ENCODE measurements at places on chromosomes 11 and 22.

- DNase-seq, result no peak
Observed at GRCh38 chr11:65487467-65488272, 11.2 kb upstream of the MALAT1 start.

DNA sequence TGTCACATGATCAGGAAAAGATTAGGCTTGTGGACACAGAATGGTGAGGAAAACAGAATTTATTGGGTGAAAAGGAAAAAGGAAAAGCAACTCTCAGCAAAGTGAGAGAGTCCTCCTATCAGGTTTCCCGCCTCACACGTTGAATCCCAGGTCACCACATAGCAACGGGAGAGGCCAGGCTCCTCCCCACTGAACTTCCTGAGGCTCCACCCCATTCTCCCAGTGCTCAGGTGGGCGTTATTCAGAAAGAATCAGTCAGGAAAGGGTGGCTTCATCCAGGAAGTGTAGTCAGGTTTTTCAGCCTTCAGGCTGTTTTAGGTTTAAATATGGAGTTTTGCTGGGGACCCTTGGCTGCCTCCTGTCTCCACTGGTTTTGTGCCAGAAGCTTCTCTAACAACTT lies 66.9 kb downstream of the SPON1 start:
- DNase-seq, result no peak

- DNase-seq, result no peak
Observed at GRCh38 chr22:24146194-24146616, 35.1 kb upstream of the SUSD2 start.

DNA sequence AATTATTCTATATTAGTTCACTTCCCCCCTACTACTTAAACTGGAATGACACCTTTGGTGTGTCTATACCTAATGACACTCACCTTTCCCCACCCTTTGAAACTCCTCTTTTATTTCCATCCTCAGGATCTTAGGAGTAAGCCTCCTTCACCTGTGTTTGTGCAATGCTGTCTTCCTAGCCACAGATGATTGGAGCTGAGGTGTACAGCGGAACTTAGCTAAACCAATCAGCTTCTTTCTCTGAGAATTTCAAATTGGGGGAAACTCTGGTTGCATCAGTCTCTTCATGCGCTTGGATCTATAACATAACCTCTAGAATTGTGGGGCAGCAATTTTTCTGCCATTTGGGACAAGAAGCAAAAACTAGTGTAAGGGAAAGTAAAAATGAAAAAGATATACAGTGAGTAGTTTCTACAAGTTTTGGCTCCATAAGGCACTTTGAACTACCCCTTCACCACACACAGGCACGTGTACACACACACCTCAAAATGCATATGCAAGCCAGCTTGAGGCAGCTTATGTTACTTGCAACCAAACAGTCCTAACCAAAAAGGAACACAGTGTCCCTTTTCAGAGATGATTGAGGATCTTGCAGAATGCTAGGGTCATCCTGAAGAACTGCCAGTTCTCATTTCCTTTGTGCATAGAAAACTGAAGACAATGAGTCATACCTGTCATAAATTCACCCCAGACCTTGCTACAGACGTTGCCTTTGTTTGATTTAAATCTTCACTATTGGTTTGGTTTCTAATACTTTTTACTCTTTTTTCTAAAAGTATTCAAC lies 36.0 kb upstream of the LDLRAD3 start:
- DNase-seq, result no peak

DNA sequence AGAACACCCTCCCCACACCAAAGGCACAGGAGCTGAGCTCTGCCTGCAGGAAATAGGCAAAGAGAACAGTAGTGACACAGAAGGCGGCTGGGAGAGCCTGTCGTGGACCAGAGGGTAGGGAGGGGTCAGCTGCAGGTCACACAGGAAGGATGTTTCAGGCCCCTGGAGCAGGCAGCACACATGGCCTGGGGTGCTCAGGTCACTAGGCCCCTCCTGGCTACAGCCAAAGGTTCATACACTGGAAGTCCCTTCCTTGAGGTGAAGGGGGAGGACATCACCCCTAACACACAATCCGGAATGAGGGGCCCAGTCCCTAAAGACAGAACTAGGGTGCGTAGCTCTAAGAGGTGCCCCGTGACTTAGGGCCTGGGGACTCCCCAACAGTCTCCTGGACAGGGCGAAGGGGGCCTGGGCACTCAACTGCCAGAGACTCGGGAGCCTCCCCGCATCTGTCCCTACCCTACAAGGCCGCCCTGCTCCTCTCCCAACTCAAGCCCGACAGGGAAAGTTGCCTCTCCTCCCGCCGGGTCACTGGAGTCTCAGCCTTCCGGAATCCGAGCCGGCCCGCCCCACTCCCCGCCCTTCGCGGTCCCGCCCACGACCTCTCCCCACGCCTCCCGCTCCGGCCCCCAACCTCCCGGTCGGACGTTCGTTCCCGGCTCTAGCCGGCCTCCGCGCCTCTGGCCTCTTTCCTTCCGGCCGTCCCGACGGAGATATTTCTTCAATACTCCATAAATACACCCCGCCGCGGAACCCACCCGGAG lies at the start of gene CYB5R2:
Gene CYB5R2 (minus strand): TSS at position 541 of the 764 bp plus-strand sequence. CDS start 675 bp downstream, outside the sequence.
- DNase-seq, result no peak

DNA sequence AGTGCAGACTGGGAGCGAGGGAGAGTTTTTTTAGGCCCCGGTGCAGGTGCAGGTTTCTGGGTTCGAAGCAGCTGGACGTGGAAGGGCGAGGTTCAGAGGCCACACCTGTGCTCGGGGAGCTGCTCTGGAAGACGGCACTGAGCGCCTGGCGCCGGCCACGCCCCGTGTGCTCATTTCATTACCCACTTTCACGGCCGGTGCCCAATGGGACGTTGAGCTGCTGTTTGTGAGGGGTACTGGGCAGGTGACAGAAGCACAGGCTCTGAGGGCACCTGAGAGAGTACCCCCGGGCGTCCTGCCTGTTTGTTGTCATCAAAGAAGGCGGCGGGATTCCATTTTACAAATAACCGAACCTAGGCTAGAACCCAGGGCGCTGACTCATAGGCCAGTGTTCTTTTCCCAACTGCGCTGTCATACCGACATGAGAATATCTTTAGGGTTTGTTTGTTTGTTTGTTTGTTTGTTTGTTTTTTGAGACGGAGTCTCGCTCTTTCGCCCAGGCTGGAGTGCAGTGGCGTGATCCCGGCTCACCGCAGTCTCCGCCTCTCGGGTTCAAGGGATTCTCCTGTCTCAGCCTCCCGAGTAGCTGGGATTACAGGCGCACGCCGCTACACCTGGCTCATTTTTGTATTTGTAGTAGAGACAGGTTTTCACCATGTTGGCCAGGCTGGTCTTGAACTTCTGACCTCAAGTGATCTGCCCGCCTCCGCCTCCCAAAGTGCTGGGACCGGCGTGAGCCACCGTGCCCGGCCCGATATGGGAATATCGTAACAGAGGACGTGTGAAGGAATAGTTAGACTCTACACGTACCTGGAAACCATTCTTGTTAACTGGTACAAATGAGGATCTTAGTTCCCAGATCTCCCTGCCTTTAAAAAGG lies 16.6 kb upstream of the SPTBN2 start:
- DNase-seq, result peak; percentile 15

DNA sequence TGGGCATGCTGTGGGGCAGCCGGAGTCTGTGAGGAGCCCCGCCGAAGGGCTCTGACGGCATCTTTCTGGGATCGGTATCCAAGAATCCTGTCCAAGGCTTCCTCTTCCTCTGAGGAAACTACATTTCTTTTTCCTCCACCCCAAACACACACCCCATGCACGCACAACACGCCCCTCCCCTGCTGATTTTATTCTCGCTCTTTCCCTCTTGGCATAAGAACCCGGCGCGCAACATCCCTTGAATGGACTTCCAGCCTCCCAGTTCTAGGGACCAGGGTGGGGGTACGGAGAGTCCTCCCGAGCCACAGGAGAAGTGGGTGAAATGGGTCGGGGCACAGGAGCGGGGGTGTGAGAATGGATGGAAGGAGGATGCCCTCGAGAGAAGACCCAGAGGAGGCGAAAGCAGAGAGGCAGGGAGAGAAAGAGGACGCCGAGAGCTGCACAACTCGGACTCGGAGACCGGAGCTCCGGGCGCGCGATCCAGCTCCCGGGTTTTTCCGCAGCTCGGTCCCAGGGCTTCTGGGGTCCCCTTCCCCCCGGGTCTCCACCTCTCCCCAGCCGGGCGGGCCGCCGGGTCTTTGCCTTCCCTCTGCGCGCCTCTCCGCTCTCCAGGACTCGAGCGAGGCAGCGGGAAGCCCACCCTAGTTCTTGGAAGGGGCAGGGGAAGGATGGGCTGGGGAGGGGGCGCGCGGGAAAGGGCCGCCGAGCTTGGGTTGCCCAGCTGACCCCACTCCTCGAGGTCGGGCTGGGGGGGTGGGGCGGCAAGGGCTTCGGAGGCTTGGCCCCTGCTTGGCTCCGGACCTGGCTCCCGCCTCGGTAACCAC lies 1.5 kb upstream of the LARGE1 start:
- DNase-seq, result no peak

DNA sequence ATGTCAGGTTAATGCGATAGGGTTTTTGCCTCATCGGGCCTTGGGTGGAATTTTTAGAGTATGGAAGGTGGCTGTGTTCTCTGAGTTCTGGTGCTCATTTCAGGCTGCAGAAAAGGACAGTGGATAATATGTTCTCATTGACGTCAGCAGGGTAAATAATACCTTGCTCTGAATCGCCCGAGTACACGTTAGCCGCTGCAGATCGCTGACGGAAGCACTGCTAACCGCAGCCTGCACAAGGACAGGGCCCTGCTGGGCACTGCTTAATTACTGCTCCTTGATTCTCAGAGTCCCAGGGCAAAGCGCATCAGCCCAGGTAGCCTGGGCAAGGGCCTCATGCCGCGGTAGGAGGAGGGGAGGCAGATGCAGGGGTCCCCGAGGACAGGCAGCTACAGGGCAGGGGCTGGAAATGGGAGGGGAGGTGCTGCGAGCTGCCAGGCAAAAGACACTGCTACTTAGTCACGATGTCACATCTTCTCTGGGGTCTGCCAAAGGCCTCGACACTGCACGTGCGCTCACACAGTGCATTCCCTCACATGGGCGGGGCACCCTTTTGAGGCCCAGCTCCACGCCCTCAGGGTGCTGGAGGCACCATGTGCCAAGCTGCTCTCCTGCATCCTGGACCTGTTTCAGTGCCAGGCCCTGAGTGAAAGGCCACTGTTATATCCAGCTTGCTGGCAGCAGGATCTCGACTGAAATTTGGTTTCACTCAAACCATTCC lies 35.2 kb downstream of the PPP2R1B start:
- no peak for DNase-seq

- DNase-seq, result no peak
Observed at GRCh38 chr11:31069447-31070205, 299.9 kb downstream of the DCDC1 start.

GRCh38 chr11:122517403-122518379 lies 137.8 kb upstream of the UBASH3B start:
- DNase-seq, result no peak

DNA sequence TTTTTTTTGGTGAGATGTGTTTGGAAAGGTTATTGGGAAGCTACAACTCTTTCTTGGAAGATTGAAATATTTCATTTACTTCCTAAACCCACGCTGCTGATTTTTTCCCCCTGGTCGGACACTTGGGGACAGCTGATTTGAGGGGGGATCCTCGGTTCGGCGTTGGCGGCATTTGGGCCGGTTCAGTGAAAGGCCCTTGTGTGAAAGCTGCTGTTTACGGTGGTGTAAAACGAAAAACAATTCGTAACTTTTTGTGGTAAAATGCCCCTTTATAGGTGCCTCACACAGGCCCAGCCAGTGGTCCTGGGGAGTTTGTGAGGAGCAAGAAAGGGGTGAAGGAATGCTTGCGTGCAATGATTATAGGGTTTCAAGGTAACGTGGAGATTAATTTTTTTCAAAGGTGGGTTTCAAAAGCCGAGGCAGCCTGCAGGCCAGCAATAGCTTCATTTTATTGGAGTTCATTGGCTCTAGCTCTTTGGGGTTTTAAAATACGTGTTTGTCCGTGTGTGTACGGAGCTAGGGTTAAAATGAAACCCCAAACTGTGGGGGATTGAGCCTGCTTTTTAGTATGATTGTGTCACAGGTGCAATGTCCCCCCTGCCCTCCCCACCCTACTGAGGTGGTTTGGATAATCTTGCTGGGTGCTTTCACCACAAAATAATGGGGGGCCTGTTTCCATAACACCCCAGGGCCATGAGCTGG lies 77.2 kb upstream of the PPARA start:
- DNase-seq, result no peak

- no peak for DNase-seq
Observed at GRCh38 chr11:106011481-106011880, 10.6 kb downstream of the MSANTD4 start.

DNA sequence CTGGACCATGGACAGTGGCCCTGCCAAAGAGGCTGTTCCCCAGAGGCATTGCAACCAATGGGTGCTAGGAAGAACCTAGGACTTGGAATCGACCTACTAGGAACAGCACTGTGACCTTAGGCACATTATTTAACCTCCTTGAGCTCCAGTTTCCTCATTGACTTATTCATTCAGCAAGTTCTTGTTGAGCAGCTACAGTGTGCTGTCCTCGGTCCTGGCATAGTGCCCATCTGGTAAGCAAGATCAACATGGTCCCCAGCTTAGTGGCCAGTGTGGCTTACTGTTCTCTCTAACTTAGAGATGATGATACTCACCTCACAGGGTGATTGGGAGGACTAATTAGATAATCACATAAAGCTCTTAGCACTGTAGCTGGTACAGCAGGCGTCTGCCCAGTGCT lies 8.2 kb downstream of the ABCG4 start:
- DNase-seq, result no peak

DNA sequence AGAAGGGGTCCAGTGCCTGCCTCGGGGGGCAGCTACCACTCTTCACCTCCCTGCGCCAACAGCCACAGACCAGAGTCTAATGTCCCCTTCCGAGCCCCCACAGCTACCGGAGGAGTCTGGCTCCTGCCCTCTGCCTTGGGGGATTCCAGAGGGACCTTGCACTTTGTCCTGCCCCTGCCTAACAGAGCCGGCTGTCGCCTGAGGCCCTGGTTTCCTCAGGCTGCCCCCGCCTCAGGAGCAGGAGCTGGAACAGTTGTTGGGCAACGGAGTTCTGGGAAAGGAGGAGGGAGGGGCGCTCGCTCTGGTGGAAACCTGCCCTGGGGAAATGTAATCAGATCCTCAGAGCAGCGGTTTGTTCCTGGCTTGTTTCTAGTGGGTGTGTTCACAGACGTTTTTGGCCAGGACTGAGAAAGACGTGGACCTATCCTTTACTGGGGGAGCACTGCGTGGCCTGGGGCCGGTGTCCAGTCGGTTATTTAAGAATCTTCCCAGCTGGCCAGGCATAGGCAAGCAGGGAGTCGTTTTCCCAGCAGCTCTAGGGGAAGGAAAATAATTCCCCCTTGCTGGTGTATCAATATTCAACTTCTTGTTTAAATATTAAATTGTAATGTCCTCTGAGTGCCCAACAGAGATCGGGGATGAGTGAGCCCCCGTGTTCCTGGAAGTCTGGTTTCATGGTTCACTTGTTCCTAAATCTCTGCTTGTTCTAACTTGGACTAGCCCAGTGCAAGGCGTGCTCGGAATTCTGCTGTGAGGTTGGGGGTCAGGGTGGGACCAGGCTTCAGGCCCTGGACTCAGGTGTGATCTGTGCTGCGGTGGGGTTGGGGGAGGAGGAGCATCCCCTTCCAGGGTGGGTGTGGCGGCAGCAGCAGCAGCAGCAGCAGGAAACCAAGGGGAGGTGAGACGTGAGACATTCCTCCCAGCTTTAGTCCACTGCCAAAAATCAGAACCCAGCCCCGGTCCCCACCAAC lies 32.1 kb downstream of the A4GALT start:
- no peak for DNase-seq

Data from activated T-helper 1 cell treated with Interleukin-2 at 50 U/mL for 16 hours (primary cell).